ENCODE measurements at places on chromosomes 13 and 19.

- no peak for DNase-seq
Measured at GRCh38 chr19:30430206-30430734, 58.1 kb downstream of the ZNF536 start.

GRCh38 chr13:22099585-22099984 lies 428.7 kb downstream of the FGF9 start:
- DNase-seq: no peak

GRCh38 chr19:35328851-35329285 lies at the start of gene CD22:
Gene CD22 (plus strand): TSS chr19:35329187. CDS start chr19:35332041, 2,854 bp downstream.
- DNase-seq: no peak

DNA sequence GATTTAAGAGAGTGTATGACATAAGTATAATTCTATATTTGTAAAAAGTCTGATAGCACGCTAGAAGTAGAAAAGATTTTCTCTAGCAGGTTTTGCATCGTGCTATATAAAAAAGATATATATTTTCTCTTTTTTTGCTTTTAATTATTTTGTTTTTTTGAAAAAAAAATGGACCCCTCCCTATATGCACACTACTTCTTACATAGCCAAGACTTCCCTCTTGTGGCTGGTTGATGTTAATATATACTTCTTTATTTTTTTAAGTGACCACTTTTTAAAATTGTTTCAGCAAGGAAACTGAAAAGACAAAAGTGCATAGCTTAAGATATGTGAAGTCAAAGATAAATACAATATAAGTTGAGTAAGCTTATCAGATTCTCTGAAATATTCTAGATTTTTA lies 1202.8 kb downstream of the DIAPH3 start:
- no peak for DNase-seq

GRCh38 chr19:50233308-50233910 lies 30.0 kb downstream of the MYH14 start:
- DNase-seq: no peak

DNA sequence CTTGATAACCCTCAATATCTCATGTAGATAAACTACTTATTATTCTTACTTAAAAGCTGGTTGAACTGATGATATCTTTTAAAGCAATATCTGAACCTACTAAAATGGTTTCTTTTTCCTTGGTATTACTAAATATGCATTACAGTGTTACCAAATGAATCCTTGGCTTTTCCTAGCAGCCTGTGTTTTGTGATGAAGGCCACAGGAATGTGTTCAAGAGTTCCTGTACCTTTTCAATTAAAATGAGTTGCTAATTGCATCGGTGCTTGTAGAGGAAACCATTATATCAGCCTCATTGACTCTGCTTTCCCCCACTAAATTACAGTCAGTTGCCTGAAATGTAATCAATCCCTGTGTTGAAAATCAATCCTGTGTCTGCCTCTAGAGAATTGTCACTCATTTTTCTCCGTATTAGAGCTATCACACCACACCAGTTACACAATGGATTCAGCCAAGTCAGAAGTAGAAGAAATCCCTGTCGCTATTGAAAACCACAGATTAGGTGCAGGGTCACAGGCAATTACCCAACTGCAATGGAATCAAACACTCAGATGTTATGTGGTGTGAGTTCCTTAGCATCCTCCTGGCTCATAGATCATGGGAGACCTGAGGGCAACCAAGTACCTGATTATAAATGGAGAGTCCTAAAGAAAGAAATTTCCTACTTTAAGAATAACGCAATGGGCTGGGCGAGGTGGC lies 13.3 kb downstream of the FAM216B start:
- DNase-seq: no peak

DNA sequence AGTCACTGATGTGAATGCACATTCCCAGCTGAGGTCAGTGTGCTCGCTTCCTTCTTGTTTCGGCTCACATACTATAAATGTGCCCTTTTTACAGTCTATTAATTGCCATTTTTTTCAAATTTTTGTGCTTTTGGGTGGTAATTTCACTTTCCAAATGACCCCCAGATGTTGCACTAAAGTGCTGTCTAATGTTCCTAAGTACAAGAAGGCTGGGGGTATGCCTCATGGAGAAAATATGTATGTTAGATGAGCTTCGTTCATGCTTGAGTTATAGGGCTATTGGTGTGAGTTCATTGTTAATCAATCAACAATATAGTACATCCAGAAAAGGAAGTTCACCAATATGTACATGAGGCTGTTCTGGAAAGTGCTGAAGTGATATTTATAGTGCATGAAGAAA lies 84.7 kb downstream of the KL start:
- no peak for DNase-seq

- no peak for DNase-seq
Measured at GRCh38 chr13:57899096-57899495, 267.6 kb downstream of the PCDH17 start.

- DNase-seq: no peak
Measured at GRCh38 chr19:29952646-29953045, 10.6 kb downstream of the URI1 start.

GRCh38 chr13:51906581-51906980 lies 44.8 kb downstream of the CCDC70 start:
- DNase-seq: no peak

GRCh38 chr13:32048816-32049215 lies 17.2 kb downstream of the FRY start:
- no peak for DNase-seq

DNA sequence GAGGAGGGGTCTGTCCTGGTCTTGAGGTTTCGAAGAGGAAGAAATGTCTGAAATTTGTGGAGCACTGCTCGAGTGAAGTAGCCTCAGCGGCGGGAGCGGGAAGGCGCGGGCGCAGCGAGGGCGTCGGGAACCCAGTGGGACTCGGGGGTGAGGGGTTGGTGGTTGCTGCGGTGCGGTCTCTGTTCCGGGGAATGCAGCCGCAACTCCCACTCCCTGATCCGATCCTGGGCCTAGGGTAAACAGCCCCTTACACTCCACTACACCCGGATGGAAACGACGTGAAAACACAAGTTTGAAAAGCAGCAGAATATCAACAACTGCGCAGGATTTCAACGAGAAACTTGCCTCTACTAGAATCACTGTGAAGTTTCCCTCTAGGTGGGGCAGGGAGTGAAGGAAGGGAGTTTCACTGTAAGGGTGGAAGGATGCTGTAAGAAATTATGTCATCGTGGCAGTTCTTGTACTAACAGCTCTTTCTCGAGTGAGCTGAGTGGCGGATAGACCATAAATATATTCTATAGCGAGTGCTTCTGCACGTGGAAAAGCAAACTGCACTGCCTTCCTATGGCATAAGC lies 2.0 kb upstream of the KLF12 start:
- DNase-seq: peak; percentile 55

- DNase-seq: no peak
Measured at GRCh38 chr13:58865286-58865685, 1233.7 kb downstream of the PCDH17 start.

GRCh38 chr13:111166882-111167675 lies 52.0 kb downstream of the ARHGEF7 start:
- DNase-seq: peak; percentile 17

GRCh38 chr19:50510121-50510670 lies 795 bp downstream of the JOSD2 start:
- DNase-seq: no peak

- peak; percentile 64 for DNase-seq
Measured at GRCh38 chr19:49690656-49691242, at the start of gene CPT1C. Gene CPT1C (plus strand): TSS chr19:49691116. CDS start chr19:49692253, 1,137 bp downstream.

GRCh38 chr13:104296286-104296685 lies 1230.1 kb upstream of the SLC10A2 start:
- no peak for DNase-seq

GRCh38 chr13:35279500-35279899 lies 197.0 kb downstream of the MAB21L1 start:
- no peak for DNase-seq

GRCh38 chr13:73059460-73060250 lies 850 bp downstream of the KLF5 start:
- peak; percentile 54 for DNase-seq

DNA sequence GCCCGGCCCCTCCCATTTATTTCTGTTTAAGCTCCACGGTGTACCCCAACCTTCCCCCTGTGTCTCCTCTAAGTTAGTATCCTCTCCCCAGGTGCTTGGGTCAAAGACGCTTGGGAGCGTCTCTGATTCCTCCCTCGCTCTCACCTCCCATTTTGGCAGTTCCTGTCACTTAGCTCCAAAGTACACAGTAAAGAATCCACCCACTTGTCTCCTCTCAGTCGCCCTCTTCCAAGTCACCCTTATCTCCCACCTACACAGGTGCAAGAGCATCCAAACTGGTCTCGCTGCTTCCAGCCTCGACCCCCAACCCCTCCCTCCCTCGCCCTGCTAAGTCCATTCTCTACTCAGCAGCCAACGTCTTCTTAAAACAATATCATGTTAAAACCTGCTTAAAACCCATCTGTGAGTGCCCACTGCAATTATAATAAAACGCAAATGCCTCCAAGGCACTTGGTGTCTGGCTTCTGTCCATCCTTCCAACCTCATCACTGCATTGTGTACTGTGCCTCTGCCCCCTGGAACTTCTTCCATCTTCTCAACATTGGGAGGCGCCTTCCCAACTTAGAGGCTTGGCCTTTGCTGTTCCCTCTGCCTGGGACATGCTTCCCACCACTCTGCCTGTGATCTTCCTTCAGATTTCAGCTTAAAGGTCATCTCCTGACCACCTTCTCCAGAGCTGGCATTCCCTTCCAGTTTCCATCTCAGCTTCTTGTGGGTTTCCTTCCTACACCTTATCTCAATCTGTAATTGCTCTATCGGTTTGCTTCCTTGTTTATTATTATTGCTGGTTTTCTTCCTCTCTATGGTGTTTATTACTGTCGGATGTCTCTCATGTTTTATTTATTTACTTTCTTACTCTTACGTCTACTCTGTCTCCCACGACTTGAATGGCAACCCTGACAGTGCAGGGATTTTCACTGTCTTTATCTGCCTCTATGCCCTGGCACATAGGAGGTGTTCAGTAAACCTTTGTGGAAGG lies 9.5 kb upstream of the KLK14 start:
- no peak for DNase-seq

GRCh38 chr13:93859716-93860115 lies 619.8 kb downstream of the DCT start:
- DNase-seq: no peak

DNA sequence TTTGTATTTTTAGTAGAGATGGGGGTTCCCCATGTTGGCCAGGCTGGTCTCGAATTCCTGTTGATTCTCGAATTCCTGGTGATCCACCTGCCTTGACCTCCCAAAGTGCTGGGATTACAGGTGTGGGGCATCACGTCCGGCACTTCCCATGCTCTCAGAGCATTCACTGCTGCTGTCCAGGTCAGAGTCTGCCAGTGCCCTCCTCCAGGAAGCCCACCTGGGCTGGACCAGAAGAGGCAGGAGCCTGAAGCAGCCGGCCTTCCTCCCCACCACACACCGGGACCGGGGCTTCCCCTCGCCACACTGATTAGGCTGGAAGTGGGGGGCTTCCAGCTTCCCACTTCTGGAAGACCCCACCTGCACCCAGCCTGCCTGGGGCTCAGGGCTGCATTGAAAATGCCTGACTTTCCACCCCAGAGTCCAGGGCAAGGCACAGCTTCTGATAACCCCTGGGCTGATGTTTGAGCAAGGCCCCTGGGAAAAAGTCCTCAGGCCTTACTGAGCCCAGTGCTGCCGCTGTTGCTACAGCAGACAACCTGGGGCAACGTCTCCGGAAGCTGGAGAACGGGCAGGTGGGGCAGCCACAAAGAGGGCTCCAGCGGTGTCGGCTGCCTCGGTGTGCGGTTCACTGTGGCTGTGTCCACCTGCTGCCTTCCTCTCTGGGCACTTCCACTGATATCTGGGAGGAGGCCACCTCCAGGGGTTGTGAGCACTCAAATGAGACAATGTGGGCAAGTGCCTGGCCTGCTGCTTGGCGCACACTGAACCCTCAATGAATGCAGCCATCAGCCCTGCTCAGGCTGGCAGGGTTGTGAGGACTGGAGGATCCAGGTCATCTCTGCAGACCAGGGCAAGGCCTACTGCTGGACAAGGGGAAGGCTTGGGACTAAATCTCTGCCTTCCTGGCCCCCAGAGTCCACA lies 22.6 kb downstream of the CEBPA start:
- DNase-seq: no peak

DNA sequence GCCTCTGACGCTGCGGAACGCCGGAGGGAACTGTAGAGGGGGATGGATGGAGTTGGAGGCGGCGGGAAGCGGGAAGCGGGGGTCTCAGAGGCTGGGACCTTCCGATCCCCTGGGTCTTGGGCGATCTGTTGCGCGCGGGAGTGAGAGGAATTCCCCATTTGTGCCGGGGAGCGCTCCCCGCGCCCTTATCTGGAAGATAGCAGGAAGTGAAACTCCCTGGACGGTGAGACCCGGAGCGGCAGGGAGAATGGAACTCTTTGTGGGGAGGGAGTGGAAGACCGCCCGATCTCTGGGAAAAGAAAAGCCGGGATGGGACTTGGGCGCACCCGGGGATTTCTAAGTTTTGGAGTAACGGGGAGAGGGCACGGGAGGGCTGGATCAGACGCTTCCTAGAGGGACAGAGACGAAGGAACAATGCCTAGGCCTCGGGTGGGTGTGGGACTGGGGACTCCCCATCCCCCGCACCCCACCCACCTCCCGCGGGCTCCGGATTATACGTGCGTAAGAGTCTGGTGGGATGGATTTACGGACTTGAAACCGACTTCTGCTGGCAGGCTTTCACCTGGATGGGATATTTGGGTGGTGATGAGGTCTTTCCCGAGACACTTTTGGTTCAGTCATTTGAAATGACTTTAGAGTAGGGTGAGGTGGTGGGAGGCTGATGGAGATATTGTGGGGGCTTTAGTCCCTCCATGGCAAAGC lies 495 bp downstream of the LSR start:
- no peak for DNase-seq

DNA sequence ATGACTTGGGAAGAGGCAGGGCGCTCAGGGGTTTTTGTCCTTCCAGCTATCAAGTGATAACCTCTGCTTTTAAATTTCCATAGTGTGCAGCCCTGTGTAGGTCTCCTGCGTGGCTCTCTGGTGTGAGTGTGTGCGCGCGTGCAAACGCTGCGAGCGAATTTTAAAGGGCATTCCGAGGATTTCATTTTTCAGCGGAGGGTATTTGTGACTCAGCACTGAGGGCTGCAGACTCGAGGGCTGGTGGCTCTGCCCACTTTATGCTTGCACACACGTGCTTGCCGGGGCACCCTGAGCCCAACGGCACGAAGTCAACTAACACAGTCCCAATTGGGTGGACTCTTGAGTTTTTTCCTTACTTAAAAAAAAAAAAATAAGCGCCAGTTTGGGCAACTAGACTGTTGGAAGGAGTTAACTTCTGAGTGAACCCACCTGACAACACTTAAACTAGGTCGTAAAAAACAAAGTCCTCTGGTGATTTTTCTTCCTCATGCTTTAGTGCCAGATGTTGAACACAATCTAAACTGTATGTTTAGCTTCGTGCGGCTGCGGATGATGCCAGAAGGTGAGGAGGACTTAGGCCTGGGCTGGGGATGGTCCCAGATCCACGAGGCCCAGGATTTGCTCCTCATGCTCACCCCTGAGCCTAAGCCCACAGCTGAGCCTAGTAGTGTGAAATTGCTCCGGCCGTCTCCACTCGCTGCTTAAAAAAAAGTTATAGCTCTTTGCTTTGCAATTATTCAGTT lies 2.1 kb downstream of the FGF9 start:
- DNase-seq: no peak

GRCh38 chr13:41107584-41108014 lies 25.0 kb downstream of the KBTBD6 start:
- DNase-seq: no peak

GRCh38 chr13:73939603-73940002 lies 194.6 kb downstream of the KLF12 start:
- DNase-seq: no peak

GRCh38 chr13:100495455-100495854 lies 93.1 kb downstream of the GGACT start:
- no peak for DNase-seq

GRCh38 chr13:44236370-44236769 lies 137.3 kb upstream of the SERP2 start:
- DNase-seq: no peak
